ENCODE measurements at places on chromosomes 12 and 14.

GRCh38 chr12:62363506-62363905, 103.1 kb upstream of the MON2 start:
- DNase-seq: no peak

GRCh38 chr12:109916045-109916444, 16.0 kb downstream of the TCHP start:
- no peak for DNase-seq

DNA sequence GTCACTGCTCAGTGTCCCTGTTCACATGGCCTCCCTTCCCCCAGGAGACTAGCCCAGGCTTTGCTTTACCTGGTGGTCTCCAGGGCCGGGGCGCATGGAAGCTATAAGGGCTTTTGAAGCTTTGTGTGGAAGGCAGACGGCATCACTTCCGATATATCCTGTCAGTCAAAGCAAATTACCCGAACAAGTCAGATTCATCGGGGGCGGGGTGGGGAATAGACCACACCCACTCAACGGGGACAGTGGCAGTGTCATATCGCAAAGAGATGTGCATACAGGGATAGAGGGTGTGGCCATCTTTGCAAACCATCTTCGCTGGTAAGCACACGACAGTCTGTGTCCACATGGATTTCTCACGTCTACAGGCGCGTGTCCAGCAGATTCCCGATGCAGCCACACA, 127.3 kb downstream of the GLT1D1 start:
- DNase-seq: no peak

GRCh38 chr12:57614178-57614947, 3.1 kb downstream of the ARHGEF25 start:
- DNase-seq: no peak

GRCh38 chr12:94225506-94225905, 77.1 kb downstream of the PLXNC1 start:
- DNase-seq: no peak

GRCh38 chr12:5864301-5864700, 80.8 kb downstream of the ANO2 start:
- DNase-seq: no peak

DNA sequence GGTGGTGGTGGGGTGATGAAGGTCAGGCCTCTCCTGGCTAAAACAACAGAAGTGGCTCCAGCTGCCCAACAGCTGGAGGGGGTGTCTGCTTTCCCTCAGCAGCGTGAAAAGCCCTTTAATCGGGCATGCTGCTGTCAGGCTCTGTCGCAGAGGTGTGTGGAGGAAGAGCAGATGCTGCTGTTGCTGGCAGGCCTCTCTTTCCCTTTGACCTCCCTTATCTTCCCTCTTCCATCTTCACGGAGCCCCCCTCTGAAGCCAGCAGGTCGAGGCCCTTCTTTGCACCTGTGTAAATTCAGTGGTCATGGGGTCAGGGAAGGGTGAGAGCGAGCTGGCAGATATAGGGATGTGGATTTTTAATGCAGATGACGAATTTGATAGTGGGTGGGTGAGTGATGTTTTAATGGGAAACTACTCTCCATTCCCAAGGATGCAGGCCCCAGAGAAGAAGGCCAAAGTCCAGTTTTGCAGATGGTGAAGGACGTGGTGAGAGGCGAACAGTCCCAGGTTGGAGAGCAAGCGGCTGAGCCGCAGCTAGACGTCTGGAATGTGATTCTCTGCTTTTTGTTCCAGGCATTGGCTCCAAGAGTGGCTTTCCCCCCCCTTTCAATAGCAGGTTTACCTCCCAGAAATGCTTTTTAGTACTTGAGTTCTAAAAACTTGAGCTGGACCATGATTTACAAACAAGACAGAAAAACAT, 64.0 kb downstream of the SMOC1 start:
- DNase-seq: no peak

- no peak for DNase-seq
Observed at GRCh38 chr14:87863047-87863446, 129.9 kb downstream of the GALC start.

DNA sequence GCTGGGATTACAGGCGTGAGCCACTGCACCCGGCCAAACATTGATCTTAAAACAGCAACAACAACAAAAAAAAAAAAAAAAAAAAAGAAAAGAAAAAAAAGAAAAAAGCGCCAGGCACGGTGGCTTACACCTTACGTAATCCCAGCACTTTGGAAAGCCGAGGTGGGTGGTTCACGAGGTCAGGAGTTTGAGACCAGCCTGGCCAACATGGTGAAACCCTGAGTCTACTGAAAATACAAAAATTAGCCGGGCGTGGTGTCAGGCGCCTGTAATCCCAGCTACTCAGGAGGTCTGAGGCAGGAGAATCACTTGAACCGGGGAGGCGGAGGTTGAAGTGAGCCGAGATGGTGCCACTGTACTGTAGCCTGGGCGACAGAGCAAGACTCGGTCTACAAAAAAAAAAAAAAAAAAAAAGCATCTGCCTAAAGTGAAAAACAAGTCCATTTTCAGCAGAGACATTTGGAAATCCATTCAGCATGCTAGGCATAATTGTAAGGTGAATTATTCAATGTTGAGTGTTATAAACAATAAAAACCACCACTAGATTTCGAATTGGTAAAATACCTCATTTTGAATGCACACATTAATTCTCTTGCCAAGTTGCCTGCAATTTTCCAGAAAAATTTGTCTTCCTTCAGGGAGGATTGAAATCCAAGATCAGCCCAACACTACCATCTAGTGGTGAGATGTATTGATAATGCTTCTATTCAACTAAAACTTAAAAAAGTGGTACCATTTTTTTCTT, 8.0 kb upstream of the CERS5 start:
- DNase-seq: no peak

DNA sequence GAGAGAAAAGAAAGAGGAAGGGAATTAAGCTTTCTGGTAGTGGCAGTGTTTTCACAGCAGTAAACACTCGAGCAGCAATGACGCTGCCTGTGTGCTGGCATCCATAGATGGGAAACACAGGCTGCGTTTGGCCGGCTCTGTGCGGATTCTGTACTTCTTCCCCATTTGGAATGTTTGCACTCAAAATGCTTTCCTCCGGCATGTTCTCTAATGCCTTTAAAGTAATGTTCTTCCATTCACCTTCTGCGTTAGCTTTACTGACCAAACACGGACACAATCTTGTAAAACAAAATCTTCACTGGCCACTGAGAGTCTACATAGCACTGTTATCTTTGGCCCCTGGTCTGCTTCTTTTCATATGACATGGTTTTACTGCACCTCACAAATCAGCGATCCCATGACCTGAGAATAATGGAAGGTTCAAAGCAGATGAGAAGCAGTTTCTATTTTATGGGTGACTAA, 31.4 kb downstream of the DCP1B start:
- no peak for DNase-seq

DNA sequence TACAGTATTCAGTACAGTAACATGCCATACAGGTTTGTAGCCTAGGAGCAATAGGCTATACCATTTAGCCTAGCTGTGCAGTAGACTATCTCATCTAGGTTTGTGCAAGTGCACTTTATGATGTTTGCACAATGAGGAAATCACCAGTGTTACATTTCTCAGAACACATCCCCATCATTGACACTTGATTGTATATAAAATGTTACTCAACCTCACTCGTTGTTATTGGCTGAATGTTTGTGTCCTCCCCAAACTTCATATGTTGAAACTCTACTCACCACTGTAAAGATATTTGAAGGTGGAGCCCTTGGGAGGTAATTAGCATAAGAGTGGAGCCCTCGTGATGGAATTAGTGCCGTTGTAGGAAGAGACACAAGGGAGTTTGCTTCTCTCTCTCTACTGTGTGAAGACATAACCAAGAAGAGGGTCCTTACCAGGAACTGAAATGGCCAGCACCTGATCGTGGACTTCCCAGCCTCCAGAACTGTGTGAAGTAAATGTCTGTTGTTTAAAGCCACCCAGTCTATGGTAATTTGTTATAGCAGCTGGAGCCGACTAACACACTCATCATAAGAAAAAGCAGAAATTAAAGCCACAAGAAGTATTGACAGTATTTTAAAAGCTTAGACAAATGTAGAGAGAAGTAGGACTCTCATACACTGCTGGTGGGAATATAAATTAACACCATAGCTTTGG, 3.2 kb upstream of the MED13L start:
- DNase-seq: no peak

- no peak for DNase-seq
Observed at GRCh38 chr12:69428351-69429073, 41.7 kb upstream of the FRS2 start.

- DNase-seq: no peak
Observed at GRCh38 chr12:4160314-4161040, 113.1 kb upstream of the CCND2 start.

All from activated T-helper 1 cell treated with anti-CD3 and anti-CD28 coated beads, Interleukin-2, amount 50 U/mL, for 16 hours (primary cell).